Activated naive CD4-positive, alpha-beta T cell treated with anti-CD3 and anti-CD28 coated beads for 36 hours (primary cell): ENCODE measurements at places on chromosomes 13 and 19. TPM values are rescaled to one million over a fixed set of nuclear protein-coding genes. Genes with fewer than 3 reads are reported as not detected.
A peak's percentile ranks its signal among the peaks of the same experiment; 100 is the strongest.

ZNF737 gene
- total RNA-seq = 7.9 TPM

TNNI3 gene
- not detected for total RNA-seq

USHBP1 gene
- total RNA-seq = not detected

FARSA gene
- total RNA-seq = 77.9 TPM

ZNF865 gene
- 11.2 TPM for total RNA-seq

ERCC2 gene
- total RNA-seq = 22.9 TPM

EDDM13 gene
- 1.1 TPM for total RNA-seq

GRCh38 chr13:31631071-31631470, 108.3 kb upstream of the RXFP2 start:
- no peak for DNase-seq

- DNase-seq = no peak
These were observed 219.1 kb downstream of the IRS2 start for GRCh38 chr13:109567315-109567714.

GRCh38 chr13:39565036-39565949, 37.7 kb downstream of the LHFPL6 start:
- DNase-seq = no peak

DNA sequence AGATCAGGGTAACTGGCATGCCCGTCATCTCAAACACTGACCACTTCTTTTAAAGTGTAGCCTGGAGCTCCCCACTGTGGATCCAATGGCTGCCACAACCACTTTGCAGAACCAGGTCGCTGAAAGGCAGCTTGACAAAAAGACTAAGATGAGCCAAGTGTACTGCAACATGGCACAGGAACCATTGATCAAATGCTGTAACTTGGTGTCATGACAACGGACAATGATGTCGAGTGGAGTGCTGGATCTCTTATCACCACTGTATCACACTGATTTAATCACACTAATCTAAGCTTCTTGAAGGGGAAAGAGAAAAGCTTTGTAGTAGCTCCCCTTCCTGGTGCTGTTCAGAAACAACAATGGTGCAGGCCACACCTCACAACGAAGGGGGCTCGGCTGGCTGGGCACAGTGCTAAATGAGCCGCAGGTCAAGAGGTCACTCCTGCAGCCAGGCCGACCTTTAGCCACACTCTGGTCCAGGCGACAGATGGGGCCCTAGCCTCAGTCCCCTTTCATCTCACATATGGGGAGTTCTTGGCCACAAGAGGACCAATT, 2.2 kb upstream of the TNFRSF19 start:
- DNase-seq = no peak

DNA sequence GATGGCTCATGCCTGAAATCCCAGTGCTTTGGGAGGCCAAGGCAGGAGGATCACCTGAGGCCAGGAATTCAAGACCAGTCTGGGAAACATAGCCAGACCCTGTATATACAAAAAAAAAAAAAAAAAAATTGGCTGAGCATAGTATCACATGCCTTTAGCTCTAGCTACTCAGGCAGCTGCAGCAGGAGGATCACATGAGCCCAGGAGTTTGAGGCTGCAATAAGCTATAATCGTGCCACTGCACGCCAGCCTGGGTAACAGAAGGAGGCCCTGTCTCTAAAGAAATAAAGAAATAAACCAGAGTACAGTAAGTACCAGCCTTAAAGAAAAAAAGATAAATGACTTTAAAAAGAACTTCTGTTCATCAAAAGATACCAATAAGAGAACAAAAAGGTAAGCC, 52.9 kb downstream of the FAM124A start:
- no peak for DNase-seq

GRCh38 chr13:99528547-99528946, 27.3 kb downstream of the TM9SF2 start:
- peak; percentile 64 for DNase-seq

GRCh38 chr19:13100031-13100588, 2.5 kb downstream of the LYL1 start:
- DNase-seq = peak; percentile 85

DNA sequence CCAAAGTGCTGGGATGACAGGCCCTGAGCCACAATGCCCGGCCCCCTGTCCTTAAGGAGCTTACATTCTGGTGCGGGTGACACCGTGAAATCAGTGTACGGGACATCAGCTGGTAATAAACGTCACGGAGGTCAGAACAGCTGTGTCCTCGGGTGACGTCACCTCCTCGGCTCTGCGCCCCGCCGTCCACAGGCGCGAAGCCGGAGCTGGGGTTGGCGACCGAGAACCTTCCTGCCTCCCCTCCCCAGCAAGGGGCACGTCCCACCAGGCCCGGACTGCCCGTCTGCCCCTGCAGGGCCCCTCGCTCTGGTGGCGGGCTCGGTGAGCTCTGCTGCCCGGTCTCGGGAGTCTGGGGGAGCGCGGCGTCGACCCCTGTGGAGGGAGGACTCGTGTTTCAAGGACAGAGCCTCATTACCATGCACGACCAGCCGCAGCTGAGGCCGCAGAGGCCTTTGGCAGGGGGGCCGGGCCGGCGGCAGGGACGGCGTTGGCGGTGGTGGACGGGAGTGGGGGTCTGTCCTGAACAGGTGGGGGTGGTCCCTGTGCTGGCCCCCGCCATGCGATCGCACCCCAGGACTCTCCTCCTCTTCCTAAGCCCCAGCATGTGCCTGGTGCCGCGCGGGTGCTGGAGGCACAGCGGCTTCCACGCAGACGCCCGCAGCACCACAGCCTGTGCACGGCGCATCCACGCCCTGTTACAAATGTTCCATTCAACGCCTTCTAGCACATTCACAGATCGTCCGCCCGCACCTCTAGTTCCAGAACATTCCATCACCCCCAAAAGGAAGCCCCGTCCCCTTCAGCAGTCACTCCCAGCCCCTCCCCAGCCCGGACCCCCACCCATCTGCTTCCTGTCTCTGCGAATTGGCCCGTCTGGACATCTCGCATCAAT, 5.4 kb downstream of the LINGO3 start:
- no peak for DNase-seq

GRCh38 chr13:59493436-59493965, 670.2 kb downstream of the DIAPH3 start:
- DNase-seq = no peak

- peak; percentile 69 for DNase-seq
These were observed at the start of gene RASAL3 for GRCh38 chr19:15464394-15465385. RASAL3 (minus strand) TSS chr19:15464544; CDS start chr19:15464358, 186 bp downstream.

DNA sequence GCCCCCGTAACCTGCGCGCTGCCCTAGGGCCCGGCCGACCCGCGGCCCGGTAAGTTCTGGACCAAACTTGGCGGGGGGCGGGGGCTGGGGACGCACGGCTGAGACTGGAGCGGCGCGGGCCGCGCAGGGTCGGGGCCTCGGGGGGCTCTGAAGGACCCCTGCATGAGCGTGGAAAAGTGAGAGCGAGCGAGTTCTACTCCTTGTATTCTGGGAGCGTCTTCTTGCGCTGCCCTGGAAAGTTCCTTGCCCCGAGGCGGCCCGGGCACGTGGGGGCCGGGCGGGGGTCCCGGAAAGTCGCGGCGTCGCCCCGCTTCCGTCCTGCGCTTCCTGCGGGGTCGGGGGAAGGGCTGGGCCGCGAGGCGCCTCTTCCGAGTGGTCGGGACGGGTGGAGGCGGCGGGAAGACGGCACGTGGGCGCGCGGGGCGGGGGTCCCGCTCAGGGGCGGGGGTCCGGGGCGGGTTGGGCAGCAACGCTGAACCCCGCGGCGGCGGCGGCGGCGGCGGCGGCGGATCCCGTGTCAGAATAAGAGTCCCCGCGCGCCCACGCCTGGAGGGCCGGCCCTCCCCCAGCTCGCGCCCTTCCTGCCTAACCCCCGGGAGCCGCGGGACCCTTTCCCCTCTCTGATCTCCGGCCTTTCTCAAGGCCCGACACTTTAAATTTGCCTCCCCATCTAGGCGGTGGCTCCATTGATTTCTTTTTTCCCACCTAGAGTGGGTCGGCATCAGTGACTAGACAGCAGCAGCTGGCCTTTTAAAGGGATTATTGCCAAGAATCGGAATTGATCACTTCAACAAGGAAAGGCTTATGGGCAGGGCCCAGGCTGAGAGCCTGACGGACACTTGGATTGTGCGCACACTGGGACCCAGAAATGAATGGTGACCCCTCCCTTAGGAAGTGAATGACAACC, 749 bp downstream of the GATAD2A start:
- DNase-seq = peak; percentile 58

DNA sequence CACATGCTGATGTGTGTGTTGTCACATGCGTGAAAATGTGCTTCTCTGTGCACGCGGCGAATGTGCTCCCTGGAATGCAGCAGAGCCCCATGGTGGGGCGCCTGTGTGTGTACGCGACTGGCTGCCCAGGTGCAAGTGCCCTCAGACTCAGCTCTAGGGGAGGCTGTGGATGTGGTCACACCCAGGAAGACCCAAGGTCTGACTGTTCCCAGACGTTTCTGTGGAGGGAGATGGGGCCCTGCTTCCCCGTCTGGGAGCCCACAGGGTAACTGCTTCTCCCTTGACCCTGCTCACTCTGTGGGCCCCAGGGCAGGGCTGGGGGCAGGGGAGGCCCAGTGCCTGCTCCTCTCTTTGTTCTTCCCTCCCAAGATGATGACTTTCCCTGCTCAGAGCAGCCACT, 7.9 kb upstream of the UQCR11 start:
- no peak for DNase-seq

- peak; percentile 27 for DNase-seq
These were observed 18.1 kb upstream of the GTF3A start for GRCh38 chr13:27406178-27406939.

DNA sequence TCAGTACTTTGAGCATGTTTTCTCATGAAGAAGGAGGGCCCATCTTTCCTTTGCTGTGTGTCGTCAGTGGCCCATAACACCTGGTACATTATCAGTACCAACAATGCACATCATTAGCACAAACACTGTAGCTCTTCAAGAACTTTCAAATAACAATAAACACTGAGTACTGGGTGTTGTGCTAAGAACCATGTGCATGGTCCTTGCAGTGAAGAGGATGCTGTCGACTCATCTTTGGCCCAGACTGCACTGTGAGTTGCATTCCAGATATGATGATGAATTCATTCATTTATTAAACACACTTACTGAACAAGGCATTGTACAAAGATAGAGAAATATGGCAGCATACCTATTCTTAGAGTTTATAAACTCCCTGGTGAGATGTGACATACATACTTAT, 55.8 kb downstream of the FLT3 start:
- no peak for DNase-seq

DNA sequence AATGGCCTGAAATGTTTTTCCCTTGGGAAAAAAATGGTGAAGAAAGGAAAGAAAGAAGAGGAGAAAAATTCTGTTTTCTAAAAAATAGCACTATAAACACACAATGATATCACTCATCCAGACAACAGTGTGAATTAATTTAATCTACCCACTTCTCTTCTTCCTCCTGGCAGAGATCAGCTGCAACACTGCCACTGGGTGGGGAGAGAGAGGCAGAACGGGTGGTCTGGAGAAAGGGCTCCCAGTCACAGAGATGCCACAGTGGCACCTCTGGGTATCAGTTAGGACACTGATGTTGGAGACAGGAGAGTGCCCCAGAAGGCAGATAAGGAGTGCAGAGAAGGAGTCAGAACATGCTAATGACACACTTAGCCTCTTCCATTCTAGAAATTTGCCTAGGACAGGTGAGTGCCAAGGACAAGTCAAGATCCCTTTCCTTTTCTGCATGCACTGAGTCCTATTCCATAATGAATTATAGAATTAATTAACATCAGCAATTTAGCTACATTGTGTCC, 168.6 kb downstream of the SUCLA2 start:
- DNase-seq = no peak
